SJSA1 (cell line): ENCODE measurements at places on chromosomes 5 and 9.

DNA sequence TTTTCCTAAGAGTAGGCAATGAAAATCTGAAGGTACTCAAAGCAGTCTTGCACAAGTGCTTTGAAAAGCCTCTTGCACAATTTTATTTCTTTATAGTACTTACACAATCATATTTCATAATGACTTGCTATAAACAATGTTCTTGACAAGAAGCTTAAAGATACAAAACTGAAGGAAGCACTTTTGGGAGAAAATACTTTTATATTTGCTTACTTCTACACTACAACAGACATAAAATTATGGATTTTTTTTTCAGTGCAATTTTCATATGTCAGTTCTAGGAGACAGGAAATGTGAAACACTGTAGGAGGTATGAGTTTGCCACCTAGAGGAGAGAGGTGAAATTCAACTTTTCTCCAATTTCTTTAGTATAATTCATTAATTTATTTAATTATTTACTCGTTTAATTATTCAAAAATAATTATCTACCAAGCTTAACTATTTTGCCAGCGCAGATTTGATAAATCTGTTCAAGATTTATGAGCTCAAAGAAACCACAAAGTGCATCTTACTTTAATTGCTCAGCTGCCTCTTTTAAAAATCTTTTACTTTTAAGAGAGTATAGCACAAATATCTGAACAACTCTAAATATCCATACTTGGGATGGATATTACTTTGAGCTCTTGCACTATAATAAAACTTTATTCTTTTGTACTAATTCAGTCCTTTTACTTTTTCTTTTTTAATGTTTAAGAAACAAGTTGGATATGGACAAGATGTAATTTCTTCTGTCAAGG lies 29.0 kb upstream of the CDKN2B start:
- no peak for DNase-seq

GRCh38 chr9:38707885-38708637 lies 11.9 kb downstream of the FAM240B start:
- no peak for DNase-seq

GRCh38 chr5:27240791-27241190 lies 202.4 kb upstream of the CDH9 start:
- no peak for DNase-seq

DNA sequence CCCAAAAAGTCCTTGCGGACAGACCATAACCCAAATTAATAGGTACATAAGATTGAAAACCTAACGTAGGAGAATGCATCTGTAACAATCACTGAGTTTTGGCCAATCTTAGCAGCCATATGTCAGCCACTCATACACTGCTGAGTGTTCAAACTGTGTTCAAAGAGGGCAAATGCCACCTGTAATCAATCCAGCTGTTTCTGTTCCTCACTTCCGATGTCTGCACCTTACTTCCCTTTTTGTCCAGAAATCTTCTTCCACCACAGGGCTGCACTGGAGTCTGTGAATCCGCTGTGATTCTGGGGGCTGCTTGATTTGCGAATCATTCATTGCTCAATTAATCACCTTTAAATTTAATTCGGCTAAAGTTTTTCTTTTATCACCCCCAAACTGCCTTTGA lies 263.9 kb downstream of the ICE1 start:
- DNase-seq, result no peak

DNA sequence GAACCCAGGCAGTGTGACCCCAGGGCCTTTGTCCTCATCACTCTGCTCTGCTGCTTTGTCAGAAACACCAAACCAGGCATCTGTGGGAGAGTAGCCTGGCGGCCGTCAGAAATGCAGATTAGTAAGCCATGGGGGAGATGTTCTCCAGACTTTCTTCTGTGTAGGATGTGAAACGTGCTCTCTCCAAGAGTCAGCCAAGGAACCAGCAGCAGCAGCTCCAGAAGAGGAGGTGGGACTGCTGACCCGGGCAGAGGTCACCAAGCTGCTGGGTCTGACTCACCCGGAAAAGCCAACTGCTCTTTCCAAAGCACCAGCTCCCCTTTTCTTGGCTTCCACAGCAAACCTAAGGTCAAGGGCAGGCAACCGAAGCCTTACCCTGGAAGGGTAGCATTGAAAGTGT lies 14.4 kb upstream of the ABLIM3 start:
- no peak for DNase-seq

GRCh38 chr9:132425675-132426062 lies 15.7 kb downstream of the CFAP77 start:
- no peak for DNase-seq
